ENCODE measurements at places on chromosomes 3 and 15. TPM values are rescaled to one million over a fixed set of nuclear protein-coding genes. Genes with fewer than 3 reads are reported as not detected.
A peak's percentile ranks its signal among the peaks of the same experiment; 100 is the strongest.

DNA sequence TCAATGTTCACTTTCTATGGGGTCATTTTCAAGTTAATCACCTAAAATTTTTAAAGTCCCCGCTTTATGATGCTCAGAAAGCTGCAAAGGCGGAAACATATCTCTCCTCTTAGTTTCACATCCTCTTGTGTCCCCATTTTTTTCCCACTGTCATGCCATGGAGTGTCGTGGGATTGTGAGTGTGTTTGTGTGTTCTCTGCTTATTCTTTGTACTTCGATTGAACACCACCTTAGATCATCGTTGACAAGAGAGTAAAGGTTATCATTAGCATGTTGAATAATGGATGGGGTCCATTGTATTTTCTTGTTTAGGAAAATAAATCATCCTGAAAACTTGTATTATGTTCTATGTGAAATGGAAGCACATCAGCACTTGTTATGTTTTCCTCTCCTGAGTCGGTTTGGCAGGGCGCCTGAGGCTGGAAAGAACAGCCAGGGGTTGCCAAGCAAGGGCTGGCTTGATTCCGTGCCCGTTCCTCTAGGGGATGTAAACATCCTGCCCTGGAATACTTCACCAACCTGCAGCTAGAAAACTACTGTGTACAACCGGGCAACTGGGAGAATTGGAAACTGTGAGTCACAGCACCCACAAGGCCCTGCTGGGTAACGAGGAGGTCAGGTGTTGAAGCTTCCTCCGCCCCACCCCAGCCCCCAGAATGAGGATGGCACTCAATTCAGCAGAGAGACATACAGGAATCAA is 67.2 kb downstream of the EIF4E3 start:
- H3K27me3 ChIP-seq: no peaks in the 10 kb centered on the region
- no peak for DNase-seq
- H3K27ac ChIP-seq: no peak overlapping the region
- no peaks in the 10 kb centered on the region for H3K4me1 ChIP-seq
- no peaks in the 10 kb centered on the region for H3K36me3 ChIP-seq
- H3K4me3 ChIP-seq: no peak overlapping the region

- no peak for DNase-seq
- H3K4me3 ChIP-seq: no peak overlapping the region
- H3K36me3 ChIP-seq: no peaks in the 10 kb centered on the region
- H3K27me3 ChIP-seq: no peaks in the 10 kb centered on the region
- H3K27ac ChIP-seq: no peak overlapping the region
Measured at GRCh38 chr15:75841626-75842025, 1.6 kb upstream of the UBE2Q2 start.

DNA sequence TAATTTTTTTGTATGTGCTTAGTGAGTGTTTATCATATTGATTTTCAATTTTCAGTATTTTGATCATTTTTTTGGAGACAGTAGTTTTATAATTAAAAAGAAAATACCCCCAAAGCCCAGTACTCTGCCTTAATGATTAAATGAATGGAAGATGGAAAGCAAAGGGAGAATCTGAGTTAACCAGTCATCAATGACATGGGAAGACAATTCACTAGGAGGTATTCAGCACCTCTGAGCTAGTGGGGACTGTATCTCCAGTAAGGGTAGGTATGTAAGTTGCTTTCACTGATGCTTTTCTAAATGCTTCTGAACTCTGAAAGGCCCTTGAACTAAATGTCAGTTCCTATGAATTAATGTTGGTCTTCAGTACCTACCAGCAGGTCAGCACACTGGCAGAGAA is 590.4 kb upstream of the DPPA4 start:
- H3K27ac ChIP-seq: peak overlapping the region; percentile 58
- no peaks in the 10 kb centered on the region for H3K27me3 ChIP-seq
- no peak for DNase-seq
- peaks cover 19% of the 10 kb centered on the region for H3K4me1 ChIP-seq
- no peaks in the 10 kb centered on the region for H3K36me3 ChIP-seq

DNA sequence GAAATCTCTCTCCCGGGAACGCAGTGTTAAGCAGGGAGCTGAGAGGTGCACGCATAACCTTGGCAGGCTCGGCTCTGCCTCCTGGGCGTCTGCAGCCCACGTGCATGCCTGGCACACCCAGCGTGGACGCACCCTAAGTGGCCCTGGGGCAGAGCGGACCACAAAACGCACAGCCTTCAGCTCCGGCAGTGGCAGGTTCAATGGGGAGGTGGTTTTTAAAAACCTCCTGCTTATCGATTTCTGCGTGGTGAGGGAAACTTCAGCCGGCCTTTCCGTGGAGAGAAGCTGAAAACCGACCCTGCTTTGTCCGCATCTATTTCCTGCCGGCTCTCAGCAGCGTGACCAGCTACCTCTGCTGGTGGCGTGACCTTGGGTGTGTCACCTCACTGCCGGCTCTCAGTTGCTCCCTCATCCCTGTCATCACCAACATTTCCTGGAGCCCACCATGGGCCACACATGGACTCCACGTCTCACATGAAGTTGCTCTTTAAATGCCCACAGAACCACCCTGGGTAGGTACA is 134.8 kb upstream of the MEF2A start:
- no peaks in the 10 kb centered on the region for H3K36me3 ChIP-seq
- H3K27me3 ChIP-seq: no peaks in the 10 kb centered on the region
- H3K4me1 ChIP-seq: peaks cover 3% of the 10 kb centered on the region
- no peak overlapping the region for H3K4me3 ChIP-seq
- DNase-seq: no peak
- no peak overlapping the region for H3K27ac ChIP-seq

- DNase-seq: peak; percentile 27
- no peak overlapping the region for H3K4me3 ChIP-seq
- peaks cover 25% of the 10 kb centered on the region for H3K4me1 ChIP-seq
- H3K27me3 ChIP-seq: no peaks in the 10 kb centered on the region
- peak overlapping the region; percentile 45 for H3K27ac ChIP-seq
Measured at GRCh38 chr3:12658593-12659058, 5.3 kb downstream of the RAF1 start.

GRCh38 chr3:185325946-185326791 is 36.8 kb upstream of the MAP3K13 start:
- no peak overlapping the region for H3K4me3 ChIP-seq
- H3K27me3 ChIP-seq: no peaks in the 10 kb centered on the region
- H3K36me3 ChIP-seq: no peaks in the 10 kb centered on the region
- H3K27ac ChIP-seq: no peak overlapping the region
- no peak for DNase-seq
- H3K4me1 ChIP-seq: no peaks in the 10 kb centered on the region

- no peaks in the 10 kb centered on the region for H3K36me3 ChIP-seq
- no peaks in the 10 kb centered on the region for H3K27me3 ChIP-seq
- no peak for DNase-seq
- H3K4me3 ChIP-seq: no peak overlapping the region
Measured at GRCh38 chr3:70882104-70882503, 569.7 kb upstream of the MDFIC2 start.

DNA sequence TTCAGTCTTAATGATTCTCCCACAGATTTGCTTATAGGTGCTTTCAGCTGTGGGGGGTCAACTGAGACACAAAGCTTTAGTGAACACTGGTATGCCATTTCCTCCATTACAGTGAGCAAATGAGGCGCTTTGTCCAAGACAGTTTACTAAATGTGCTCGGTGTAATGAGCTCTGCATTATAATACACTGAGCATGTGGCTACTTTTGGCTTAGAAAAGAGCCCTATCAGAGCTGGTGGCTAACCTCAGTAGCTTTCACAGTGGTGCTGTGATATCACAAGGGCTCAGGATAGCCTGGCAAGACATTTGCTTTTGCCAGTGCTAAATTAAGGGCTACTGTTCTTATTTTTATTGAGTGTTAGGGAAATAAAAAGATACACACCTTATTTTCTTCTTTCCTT is 749.7 kb upstream of the ARPP21 start:
- H3K4me3 ChIP-seq: no peak overlapping the region
- H3K4me1 ChIP-seq: no peaks in the 10 kb centered on the region
- H3K27ac ChIP-seq: no peak overlapping the region
- no peaks in the 10 kb centered on the region for H3K36me3 ChIP-seq
- DNase-seq: no peak
- no peaks in the 10 kb centered on the region for H3K27me3 ChIP-seq

DNA sequence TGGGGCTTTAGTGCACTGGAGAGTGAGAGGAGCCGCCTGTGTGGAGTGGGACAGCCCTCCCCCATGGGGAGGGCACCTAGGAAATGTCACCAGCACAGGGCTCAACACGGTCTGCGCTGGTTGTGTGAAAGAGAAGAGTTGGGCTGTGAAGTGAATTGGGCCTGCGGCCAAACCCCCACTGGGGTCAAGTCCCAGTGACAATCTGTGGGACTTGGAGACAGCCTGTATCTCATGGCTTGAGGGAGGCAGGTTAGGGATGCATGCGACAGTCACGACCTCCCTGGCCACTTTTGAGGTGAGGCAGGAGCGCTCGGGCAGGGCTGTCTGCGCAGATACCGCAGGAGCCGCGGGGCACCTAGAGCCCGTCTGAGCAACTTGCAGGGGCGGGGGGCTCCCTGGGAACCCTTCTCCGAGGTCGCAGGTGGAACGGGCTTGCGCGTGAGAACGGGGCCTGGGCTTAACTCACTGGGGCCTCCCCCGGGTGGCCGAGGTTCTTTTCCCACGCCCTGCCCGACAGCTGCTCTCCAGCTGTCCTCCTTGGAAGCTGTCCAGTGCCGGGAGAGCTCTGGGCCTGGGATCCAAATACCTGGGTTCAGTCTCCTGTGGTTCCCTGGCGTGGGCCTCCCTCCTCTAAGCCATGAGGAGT is 77.4 kb downstream of the SNRK start:
- H3K27me3 ChIP-seq: no peaks in the 10 kb centered on the region
- no peak overlapping the region for H3K4me3 ChIP-seq
- DNase-seq: peak; percentile 59
- peaks cover 8% of the 10 kb centered on the region for H3K4me1 ChIP-seq

DNA sequence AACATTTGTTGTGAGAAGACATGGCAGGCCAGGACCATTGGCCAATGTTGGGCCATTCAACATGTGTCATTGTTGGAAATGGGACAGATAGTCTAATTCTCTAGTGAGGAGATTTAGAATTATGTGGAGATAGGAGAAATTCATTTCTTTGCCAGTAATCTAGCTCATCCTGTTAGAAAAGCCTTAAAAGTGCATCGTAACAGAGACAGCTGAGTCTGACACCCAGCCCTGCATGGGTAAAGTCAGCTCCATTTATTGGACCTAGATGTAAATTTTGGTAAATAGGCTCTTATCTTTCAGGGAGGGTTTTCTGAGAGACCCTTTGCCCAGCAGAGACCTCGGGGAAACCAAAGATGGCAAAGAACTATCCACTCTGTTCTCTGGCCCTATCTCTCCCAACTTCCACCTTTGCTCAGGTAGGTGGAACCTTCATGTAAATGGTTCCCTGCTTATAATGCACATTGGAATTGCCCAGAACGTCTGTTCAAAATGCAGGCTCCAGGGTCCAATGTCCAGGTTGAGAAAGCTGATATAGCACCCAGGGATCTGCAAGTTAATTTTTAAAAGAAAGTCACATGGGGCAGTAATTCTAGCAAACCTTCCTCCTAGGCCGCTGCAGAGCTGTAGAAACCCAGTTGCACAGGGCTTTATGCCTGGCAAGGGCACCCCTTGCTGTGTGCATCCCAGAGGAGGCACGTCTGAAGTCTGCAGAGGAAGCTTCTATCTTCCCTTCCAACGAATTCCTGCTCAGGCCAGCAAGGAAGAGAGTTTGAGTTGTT is 365.9 kb upstream of the PROK2 start:
- no peaks in the 10 kb centered on the region for H3K36me3 ChIP-seq
- H3K27me3 ChIP-seq: no peaks in the 10 kb centered on the region
- no peaks in the 10 kb centered on the region for H3K4me1 ChIP-seq
- no peak overlapping the region for H3K27ac ChIP-seq
- no peak overlapping the region for H3K4me3 ChIP-seq

DNA sequence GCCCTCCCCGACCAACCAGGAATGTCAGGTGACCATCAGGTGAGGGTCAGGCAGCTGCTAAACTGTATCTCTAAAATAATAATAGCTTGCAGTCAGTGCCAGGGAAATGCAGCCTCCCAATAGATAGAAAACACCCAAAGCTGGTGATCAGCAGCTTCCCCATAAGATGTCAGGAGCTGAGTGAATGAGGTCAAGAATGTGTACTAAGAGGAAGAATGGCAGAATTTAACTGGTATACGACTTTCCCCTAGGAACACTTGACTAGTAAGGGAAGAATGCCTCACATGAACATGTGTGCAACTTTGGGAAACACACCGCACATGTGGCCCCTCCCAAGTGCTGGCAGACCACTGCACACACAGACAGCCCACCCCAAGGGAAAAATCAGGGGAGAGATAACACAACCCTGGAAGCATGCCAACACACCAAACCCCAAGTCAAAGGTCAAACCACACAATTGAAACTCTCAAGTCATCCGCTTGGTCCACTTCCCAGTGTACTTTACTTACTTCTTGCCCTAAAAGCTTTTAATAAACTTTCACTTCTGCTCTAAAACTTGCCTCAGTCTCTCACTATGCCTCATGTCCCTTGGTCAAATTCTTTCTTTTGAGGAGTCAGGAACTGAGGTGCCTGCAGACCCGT is 806.5 kb downstream of the OTOL1 start:
- H3K4me3 ChIP-seq: no peak overlapping the region
- DNase-seq: peak; percentile 16
- no peaks in the 10 kb centered on the region for H3K36me3 ChIP-seq
- H3K27me3 ChIP-seq: no peaks in the 10 kb centered on the region
- H3K27ac ChIP-seq: no peak overlapping the region

- H3K27ac ChIP-seq: no peak overlapping the region
- no peak overlapping the region for H3K4me3 ChIP-seq
- no peaks in the 10 kb centered on the region for H3K27me3 ChIP-seq
Measured at GRCh38 chr3:105829229-105829628, 39.6 kb downstream of the CBLB start.

DNA sequence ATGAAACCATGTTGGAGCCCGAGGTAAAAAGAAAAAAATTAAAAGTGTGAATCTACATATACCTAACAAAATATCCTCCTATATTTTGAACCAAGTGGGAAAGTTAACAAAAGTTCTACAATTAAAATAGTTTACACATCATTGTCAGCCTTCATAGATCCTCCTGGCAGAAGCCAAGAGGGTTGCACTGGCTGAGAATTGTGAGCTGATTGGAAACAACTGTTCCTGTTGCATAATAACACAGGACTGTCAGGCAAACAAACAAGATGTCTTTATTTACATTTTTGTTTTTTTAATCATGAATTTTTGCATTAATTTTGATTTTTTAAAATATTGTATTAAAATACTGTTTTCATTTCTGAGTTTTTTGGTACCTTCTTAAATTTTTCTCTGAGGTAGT is 215.2 kb upstream of the MME start:
- DNase-seq: no peak
- no peak overlapping the region for H3K27ac ChIP-seq
- no peaks in the 10 kb centered on the region for H3K27me3 ChIP-seq
- H3K4me1 ChIP-seq: no peaks in the 10 kb centered on the region
- H3K36me3 ChIP-seq: no peaks in the 10 kb centered on the region

- H3K4me3 ChIP-seq: no peak overlapping the region
- no peaks in the 10 kb centered on the region for H3K27me3 ChIP-seq
- H3K27ac ChIP-seq: no peak overlapping the region
- DNase-seq: no peak
- no peaks in the 10 kb centered on the region for H3K36me3 ChIP-seq
Measured at GRCh38 chr3:177831361-177831760, 634.1 kb upstream of the TBL1XR1 start.

Gene CHL1
- total RNA-seq: not detected

Gene EIF5A2
- total RNA-seq: 7.3 TPM

Gene MEIS2
- 18.1 TPM for total RNA-seq

Gene PARP15
- total RNA-seq: 0.28 TPM

Gene ZPLD1
- 0.15 TPM for total RNA-seq

Gene ABI3BP
- 0.61 TPM for total RNA-seq

Gene GCSAM
- not detected for total RNA-seq

Gene WDR93
- not detected for total RNA-seq

Gene ALG1L2
- total RNA-seq: 0.46 TPM

Data from SJCRH30 (cell line).